ENCODE measurements at places on chromosomes 5 and 9.

DNA sequence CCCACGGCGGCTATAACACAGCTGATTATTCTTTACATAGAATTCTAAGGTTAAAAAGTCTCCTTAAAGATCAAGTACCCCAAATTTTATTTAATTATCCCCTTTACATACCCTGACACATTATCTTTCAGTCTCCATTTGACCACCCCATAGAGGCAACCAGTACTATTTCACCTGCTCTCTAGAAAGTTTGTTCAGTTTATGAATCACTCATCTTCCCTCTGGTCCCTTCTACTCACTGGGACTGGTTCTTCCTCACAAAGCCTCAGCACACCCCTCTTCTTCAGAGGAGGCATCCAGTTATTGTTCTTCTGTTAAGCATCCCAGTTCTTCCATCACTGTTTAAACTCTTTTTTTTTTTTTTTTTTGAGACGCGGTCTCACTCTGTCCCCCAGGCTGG lies 42.8 kb downstream of the PPP1R2B start:
- DNase-seq: no peak

GRCh38 chr9:112744177-112744576 lies 6.4 kb upstream of the SNX30 start:
- no peak for DNase-seq

GRCh38 chr9:80873861-80874260 lies 815.5 kb downstream of the TLE1 start:
- DNase-seq: no peak

DNA sequence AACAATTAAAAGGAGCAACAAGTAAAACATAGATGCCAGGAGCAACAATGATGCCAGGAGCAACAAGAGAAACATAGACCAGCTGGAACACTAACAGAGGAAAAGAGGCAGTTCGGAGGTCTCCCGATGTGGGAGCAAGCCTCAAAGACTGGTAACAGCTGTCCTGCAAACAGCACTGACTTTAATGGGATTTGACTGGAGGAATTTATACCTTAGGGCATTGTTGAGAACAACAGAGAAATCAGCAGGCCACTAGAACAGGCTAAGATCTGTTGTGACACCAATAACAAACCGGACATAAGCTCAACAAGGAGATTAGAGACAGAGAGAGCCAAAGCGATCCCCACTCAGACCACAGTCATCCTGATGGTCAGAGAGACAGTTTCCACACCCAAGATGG lies 11.8 kb upstream of the SYK start:
- no peak for DNase-seq

- DNase-seq: no peak
Observed at GRCh38 chr9:20419533-20419932, 202.8 kb downstream of the MLLT3 start.

- no peak for DNase-seq
Observed at GRCh38 chr9:69317081-69317480, 7.9 kb upstream of the ENTREP1 start.

GRCh38 chr5:93782978-93783377 lies 41.6 kb upstream of the POU5F2 start:
- DNase-seq: no peak

DNA sequence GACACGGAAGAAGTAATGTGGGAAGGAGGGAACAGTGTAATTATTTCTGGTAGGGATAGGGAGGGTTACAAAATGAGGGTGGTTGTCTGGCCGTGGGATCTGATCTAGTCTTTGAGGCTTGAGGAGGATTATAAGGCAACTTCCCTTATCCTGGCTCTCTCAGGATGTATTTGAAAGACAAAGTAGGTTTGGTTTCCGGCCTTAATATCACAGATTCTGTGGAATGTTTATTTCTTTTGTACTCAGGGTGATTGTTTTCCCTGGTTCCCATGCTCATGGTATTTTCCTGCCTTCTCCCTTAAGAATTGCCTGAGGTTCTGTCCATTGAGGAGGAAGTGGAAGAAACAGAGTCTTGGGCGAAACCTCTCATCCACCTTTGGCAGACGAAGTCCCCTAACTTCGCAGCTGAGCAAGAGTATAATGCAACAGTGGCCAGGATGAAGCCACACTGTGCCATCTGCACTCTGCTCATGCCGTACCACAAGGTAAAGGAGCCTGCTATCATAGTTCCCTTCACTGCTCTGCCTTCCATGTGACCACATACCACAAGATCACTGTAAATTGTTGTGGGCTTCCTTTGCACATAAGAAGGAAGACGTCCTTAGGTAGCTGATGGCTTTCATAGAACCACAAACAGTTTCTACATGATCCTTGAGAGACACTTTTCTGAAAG lies 253.8 kb downstream of the KDM4C start:
- no peak for DNase-seq

DNA sequence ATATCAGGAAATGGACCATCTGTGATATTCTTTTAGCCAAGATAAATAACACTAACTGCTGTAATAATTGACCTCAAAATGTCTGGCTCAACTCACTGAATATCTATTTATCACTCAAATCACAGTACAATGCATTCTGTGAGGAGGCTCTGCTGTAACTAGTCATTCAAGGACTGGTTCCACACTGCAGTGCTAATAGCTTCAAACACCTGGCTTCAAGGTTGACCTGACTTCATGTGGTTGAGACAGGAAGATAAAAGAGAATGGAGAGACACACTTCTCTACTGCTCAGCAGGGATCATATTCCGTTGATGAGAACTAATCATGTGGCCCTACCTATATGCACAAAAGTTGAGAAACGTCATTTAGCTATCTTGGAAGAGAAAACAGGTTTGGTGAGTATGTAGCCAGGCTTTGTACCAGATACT lies 3.4 kb upstream of the RHOBTB3 start:
- DNase-seq: no peak

DNA sequence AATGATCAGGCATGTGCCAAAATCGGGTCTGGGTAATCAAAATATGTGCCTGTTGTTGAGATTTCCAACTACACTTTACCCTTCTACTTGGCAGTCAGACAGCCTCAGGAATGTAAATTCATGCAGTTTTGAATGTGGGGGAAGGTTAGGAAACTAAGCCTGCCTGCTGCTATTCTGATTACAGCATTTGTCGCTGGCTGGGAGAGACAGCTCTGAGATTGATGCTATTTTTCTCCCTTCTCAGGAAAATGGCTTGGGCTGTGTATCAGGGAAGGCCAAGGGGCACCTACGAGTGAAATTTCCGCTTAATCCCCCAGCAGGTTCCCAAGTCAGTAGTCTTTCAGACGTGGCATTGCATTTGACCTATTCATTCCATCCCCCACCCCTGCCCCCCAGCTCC lies 3.6 kb upstream of the RGS7BP start:
- DNase-seq: no peak

GRCh38 chr5:172402531-172403188 lies 51.7 kb downstream of the SH3PXD2B start:
- DNase-seq: no peak

GRCh38 chr9:7542693-7543092 lies 256.9 kb downstream of the DMAC1 start:
- DNase-seq: no peak

DNA sequence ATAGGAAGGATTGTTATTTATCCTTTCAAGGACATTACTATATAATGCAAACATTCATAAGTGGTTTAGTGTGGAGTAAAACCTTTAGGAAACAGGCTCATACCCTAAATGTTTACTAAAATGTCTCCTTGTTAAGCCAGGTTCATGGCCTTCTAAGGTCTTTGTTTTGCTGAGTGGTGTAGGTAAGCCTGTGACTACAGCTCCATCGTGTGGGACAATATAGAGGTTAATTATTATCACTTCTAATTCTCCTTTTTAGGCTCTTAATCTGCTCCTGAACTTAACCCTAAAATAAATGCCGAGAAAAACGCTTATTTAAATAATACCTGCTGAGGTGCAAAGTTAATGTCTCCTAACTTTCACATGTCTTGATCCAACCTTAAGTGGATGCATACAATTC lies 43.8 kb downstream of the SPINK5 start:
- DNase-seq: no peak

DNA sequence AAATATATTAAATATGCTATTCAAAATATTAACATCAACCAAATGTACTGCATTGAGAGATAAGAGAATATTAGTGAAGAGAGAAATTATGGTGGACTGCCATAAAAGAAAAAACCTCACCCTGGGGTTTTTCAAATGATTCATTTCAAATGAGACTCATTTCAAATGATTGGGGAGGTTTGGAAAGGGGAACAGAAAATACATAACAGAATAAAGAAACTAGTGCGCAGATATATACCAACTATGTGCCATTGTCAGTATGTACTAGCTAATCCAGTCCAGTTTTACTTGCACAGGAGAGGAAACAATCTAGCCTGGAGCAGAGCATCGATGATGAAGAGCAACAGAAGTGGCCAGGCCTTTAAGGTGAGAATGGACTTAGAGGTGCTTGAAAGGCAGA lies 651.6 kb upstream of the RORB start:
- no peak for DNase-seq

GRCh38 chr5:132947671-132948070 lies 15.8 kb downstream of the AFF4 start:
- DNase-seq: no peak

DNA sequence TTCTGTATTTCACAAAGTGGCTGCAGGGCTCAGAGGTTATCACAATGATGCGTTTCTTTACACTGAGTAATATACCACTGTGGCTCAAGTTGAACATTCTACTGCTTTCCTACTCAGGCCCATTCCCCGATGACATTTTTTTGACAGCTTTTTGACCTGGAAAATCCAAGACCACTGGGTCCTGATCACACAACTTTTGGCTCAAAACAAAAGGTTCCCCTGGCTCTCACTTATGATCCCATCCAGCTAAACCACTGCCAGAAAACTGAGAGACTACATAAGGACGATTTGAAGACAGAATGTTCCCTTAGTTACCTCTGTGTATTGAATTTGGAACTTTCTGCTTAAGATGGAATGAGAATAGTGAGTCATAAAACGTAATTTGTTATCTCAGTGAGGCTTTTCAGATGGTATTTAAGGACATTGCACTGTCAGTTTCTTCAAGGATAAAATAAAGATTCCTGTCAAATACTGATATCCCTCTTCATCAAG lies 78.0 kb upstream of the FBXL7 start:
- no peak for DNase-seq

DNA sequence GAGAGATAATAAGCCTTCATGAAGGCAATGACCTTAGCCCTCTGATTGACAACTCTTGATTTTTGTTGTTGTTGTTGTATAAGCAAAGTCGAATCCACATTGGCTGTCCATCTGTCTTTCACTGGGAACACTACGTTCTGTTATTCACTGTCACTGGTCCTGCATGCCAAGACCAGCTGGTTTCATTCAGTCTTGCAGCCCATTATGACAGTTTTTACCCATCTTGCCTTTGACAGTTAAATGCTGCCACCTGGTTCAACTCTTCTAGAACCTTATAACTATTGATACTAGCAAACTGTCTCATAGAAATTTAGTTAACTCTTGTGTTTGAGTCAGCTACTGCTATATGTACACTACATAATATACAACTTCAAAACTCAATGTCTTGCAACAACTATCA lies 382.3 kb upstream of the CDH10 start:
- no peak for DNase-seq

DNA sequence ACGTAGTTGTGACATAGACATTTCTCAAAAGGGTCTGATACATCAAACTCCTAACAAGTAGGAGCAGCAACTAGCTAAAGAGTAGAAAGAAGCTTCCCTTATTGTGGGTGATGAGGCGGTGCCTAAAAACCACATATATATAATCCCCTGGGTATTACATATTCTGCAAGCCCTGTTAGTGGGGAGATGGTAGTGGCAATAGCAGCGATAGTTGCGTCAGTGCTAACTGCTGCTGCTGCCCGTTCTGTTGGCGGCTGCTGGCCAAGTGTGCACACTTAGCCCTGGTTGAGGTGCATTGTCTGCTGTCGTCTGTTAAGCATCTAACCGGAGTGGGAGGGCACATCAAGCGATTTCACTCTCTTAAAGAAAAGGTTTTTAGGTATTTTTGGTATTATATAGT lies 35.8 kb downstream of the VLDLR start:
- no peak for DNase-seq

DNA sequence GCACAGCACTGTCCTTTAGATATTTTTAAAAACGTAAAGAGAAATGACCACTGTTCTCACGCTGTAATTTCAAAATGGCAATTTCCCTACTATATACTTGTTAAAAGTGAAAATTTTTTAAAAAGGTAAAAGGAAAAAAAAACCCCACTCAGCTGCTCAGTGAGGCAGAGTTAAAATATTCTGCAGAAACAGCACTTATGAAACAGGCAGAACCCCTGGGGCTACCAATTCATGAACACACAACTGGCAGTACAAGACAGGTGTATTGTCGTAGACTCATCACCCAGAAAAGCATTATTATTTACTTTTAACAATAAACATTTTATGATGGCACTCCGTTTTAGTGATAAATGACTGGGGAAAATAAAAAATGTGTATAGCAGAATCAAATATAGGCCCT lies 1.5 kb upstream of the RASGRF2 start:
- no peak for DNase-seq

DNA sequence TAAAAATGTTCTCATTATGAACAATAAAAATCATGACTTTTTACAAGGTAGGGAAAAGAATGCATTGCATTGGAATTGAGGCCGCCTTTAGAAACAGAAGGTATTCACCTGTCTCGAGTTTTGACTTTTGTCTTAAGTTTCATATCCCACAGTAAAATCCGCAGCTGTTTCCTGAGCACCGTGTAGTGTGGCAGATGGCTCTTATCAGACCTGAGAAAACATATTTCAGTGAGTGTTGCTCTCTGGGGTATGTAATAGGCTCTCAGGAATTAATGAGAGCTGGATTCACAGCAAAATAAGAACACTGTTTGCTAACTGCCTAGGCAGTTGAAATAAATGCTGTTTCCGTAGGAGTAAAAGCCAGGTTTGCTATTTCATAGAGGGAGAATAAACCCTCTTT lies 221.4 kb downstream of the CFAP90 start:
- no peak for DNase-seq

GRCh38 chr9:9746826-9747225 lies 866.0 kb downstream of the PTPRD start:
- DNase-seq: no peak

DNA sequence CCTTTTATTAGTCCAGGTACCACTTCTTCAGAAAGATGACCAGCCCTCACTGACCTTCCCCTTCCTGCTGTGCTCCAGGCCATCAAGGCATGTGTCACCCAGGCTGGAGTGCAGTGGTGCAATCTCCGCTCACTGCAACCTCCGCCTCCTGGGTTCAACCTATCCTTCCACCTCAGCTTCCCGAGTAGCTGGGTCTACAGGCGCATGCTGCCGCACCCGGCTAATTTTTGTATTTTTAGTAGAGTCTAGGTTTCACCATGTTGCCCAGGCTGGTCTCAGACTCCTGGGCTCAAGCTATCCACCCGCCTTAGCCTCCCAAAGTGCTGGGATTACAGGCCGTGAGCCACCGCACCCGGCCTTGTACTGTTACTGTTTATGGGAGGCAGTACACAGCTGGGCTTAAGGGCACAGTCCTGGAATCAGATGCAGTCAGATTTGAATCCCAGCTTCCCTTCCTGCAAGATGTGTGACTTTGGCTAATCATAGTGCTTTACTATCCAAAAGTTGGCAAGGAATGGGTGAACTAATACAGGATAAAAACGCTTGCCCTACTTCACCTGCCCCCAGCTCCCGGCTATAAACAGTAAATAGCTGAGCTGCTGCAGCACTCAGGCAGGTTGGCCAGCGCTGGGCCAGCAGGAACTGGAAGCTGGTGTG lies 483 bp upstream of the EIF4EBP3 start:
- DNase-seq: no peak

- no peak for DNase-seq
Observed at GRCh38 chr5:10912435-10912834, 151.4 kb upstream of the DAP start.
